Activated naive CD4-positive, alpha-beta T cell treated with Interleukin-2 at 50 U/mL for 16 hours (primary cell): ENCODE measurements at places on chromosomes 2 and 18.

DNA sequence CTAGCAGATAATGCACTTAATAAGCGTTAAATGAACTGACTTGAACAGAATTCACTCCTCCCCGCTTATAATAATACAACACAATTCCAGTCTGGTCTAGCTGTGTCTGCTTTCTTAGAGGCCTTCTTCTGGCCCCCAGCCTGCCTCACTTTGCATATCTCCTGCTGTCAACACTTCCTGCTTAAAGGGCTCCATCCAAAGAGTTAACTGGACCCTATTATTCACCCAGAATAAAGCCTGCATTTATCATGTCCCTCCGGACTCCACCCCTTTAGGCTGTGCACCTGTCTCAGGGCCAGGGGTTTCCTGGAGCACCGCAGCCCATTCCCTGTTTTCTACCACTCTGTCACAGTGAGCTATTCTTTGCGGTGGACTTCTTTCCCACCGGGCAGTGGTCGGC is 292.8 kb upstream of the FBXO11 start:
- DNase-seq = no peak

DNA sequence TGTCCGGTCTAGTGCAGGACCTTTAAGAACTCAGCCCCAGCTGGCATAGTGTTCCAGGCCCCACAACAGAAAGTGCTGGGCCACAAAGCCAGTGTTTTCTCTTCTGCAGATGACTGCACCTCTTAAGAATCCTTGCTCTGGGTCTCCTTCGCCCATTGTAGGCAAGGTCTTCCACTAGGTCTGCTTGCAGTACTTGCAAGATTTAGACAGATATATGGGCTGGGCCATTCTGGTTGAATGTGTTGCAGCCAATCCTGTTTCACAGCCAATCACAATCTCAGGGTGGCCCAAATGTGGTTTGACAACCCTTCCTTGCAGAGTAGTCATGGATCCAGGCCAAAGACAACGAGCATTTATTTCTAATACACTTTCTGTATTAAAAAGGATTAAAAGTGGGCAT is 13.1 kb upstream of the PIEZO2 start:
- no peak for DNase-seq

GRCh38 chr2:172134270-172134669 is 31.6 kb upstream of the DLX2 start:
- no peak for DNase-seq

DNA sequence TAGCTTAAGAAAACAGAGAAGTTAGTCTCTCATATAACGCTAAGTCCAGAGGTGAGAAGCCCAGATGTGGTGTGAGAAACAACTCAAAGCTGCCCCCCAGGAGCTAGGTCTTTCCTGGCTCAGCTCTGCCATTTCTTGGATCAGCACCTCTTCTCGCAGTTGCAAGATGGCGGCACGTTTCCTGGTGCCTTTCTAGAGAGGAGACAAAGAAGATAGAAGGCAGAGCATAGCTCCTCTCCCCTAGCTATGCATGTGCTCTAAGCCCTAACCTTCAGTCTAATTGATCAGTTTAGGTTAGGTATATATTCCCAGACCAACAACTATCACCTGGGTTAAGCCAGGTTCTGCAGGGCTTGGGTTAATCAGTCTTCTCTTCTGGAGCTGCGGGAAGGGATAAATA is 119.5 kb upstream of the RAB12 start:
- DNase-seq = no peak

DNA sequence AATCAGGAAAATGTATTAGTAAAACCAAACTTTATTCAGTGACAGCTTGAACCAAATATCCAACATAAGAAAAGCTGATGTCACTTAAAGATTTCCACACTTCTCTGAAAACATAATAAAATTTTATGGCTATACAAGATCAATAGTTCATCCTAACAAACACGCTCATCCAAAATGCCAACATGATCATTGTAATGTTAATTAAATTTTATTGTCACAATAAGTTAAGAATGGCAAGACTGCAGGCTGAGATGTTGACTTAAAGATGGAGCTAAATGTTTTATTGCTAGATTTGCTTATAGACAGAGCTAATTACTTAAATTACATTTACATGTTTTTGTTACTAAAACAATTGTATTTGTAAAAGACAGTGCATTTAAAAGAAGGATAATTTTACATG is 140.3 kb downstream of the ERBB4 start:
- DNase-seq = no peak

- DNase-seq = no peak
Measured at GRCh38 chr18:13872932-13873331, 42.4 kb downstream of the MC2R start.

- DNase-seq = no peak
Measured at GRCh38 chr2:31188131-31188530, 29.2 kb downstream of the CAPN14 start.

DNA sequence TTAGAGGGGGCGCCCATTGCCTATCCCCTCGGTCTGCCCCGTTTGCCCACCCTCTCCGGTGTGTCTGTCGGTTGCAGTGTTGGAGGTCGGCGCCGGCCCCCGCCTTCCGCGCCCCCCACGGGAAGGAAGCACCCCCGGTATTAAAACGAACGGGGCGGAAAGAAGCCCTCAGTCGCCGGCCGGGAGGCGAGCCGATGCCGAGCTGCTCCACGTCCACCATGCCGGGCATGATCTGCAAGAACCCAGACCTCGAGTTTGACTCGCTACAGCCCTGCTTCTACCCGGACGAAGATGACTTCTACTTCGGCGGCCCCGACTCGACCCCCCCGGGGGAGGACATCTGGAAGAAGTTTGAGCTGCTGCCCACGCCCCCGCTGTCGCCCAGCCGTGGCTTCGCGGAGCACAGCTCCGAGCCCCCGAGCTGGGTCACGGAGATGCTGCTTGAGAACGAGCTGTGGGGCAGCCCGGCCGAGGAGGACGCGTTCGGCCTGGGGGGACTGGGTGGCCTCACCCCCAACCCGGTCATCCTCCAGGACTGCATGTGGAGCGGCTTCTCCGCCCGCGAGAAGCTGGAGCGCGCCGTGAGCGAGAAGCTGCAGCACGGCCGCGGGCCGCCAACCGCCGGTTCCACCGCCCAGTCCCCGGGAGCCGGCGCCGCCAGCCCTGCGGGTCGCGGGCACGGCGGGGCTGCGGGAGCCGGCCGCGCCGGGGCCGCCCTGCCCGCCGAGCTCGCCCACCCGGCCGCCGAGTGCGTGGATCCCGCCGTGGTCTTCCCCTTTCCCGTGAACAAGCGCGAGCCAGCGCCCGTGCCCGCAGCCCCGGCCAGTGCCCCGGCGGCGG is 1.7 kb downstream of the MYCN start:
- DNase-seq = no peak

GRCh38 chr2:136917411-136917881 is 152.1 kb downstream of the THSD7B start:
- no peak for DNase-seq

DNA sequence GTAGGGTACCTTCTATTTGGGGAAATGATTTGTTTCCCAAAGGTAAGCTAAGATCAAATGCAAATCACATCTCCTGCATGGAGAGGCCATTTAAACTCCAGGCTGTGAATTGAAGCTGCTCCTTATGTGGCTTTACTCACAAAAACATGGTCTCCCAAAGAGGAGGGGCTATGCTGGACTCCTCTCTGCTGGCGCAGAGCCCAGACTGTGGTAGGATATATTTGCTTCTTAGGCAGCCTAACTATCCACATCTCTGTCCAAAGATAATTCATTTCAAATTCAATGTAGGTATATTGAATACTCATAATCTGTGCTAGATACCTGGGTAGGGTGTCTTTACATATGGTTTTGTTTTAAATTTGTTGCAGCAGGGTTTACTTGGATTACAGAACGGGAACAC is 358.5 kb downstream of the ALK start:
- DNase-seq = no peak

- no peak for DNase-seq
Measured at GRCh38 chr2:158518084-158518483, 61.3 kb downstream of the PKP4 start.

GRCh38 chr18:73577365-73577764 is 570.3 kb downstream of the FBXO15 start:
- DNase-seq = no peak

GRCh38 chr2:221077799-221078198 is 494.3 kb downstream of the EPHA4 start:
- DNase-seq = no peak

DNA sequence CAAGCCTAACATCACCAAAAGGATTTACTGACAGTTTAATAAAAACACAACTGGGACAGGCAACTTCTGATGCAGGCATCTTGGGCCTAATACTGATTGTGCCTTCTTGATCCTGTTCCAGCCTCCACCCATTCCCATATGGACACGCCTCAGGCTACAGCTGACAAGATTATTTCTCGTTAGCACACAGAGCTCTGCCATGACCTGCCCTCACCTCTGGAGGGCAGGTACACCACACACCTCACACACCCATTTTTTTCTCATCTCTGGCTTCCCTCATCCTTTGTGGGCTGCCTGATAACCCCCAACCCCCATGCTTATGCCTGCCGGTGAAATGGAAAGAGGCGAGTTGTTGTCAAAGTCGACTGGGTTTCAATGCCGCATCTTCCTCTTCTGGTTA is 147.0 kb downstream of the ANTXR1 start:
- DNase-seq = no peak

GRCh38 chr18:42623935-42624334 is 491.6 kb downstream of the RIT2 start:
- DNase-seq = no peak

DNA sequence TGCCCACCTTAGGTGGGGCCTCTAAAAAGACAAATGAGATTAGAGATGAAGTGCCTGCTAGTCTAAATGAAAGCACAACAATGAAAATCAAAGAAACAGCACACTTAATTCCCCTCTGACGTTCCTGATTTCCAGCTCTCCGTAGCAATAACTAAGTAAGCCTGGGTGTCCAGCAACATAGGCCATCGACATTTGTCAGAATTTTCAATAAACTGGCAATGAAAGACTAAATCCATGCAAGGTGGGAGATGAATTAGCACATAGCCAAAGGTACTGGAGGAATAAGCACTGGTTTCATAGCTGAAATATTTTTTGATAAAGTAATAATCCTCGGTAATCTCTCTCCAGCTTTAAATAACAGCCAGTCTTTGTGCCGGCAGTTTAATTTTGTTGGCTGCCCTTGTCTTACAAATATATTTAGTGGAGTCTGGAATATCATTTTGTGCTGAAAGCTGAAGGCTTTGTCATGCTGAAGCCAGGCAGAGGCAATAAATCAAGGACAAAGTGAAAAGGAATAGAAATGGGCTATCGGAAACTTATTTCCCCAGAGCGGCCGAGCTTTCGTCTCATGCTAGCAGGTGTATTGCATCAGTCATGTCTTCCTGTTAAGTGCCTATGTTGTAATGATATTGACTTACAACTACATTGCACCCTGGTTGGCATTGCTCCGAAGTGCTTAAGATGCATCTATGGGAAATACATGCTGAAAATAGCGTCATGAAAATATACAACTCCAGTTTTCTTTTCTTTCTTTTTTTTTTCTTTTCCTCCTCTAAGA is 790.1 kb downstream of the CNTNAP5 start:
- DNase-seq = no peak

GRCh38 chr2:148570989-148571388 is 73.6 kb upstream of the EPC2 start:
- no peak for DNase-seq

- no peak for DNase-seq
Measured at GRCh38 chr2:9967053-9967775, 15.7 kb downstream of the GRHL1 start.

- DNase-seq = no peak
Measured at GRCh38 chr2:88452565-88452905, at the start of gene FOXI3. Gene FOXI3, minus strand, starts transcription at chr2:88452693. Its CDS starts 158 bp downstream, at chr2:88452535.

DNA sequence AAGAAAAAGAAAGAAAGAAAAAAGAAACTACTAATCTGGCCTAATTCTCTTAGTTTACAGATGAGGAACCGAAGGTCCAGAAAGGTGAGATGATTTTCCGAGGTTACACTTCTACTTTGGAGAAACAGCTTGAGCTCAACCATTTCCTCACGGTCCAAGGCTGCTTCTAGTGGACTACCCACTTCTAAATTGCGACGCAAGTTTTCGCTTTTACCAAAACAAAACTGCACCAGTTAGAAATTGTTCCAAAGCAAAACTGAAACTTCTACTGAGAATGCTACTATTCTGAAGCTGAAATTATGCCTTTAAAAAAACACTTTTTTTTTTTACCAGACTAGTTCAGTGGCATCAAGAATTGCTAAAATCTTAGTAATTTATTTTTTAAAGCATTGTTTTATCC is 101.6 kb downstream of the INO80D start:
- DNase-seq = no peak

DNA sequence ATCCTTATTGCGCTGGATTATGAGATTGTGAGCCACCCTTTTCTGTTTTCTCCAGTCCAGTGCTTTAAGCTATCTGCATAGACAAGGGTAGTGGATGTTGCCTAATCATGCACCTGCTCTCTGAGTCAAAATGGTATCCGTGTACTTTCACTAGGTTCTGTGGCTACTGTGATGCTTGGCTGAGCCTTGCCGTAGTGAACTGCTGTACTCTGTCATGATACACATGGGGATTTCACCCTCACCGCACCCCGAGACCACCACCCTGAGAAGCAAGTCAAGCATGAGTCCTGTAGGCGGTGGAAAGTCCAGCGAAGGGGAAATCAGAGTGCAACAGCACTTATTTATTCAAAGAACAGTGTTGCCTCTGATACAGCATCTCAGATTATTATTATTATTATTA is 55.0 kb downstream of the ARHGAP25 start:
- DNase-seq = peak; percentile 67

GRCh38 chr2:72932045-72932740 is 14.9 kb downstream of the EMX1 start:
- no peak for DNase-seq

- no peak for DNase-seq
Measured at GRCh38 chr2:141068053-141068682, 1062.6 kb downstream of the LRP1B start.

DNA sequence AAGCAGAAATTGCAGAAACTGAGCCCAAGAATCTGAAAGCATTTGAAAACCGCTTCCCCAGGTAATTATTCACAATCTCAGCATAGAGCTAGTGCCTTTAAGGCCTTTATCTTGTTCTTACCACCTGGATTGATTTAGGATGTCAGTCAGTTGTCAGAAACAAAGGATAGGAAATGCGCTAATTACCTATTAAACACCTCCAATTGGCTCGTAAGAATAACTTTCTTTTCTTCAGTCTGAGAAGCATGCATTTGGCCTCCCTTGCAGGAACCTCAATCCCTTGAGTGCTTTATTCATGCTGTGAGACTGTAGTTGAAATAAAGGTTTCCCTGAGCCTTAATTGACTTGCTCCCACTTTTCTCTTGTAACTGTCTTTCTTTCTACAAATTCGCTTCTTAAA is 400.3 kb upstream of the LRATD1 start:
- no peak for DNase-seq

- no peak for DNase-seq
Measured at GRCh38 chr2:67709835-67710234, 312.7 kb downstream of the ETAA1 start.

- DNase-seq = no peak
Measured at GRCh38 chr2:219243291-219243761, 1.9 kb downstream of the GLB1L start.

DNA sequence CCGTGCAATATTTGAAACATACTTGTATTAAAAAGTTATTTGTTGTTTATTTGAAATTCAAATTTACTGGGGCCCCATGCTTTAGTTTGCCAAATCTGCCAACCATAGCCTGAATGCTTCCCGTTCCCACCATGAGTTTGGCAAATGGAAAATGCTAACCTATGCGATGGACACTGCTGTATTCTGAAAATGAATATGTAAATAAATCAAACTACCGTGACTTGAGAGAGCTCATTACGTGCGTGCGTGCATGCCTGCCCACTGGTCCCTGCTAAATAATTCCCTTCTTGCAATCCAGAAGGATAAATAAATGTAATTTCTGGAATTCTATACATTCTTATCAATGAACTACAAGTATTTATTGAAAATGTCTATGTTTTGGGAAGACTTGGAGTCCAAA is 3.2 kb downstream of the BOD1L2 start:
- no peak for DNase-seq

GRCh38 chr2:177275040-177275742 is 10.7 kb upstream of the NFE2L2 start:
- no peak for DNase-seq
